ENCODE measurements at places on chromosomes 5 and 9.
A peak's percentile ranks its signal among the peaks of the same experiment; 100 is the strongest.

DNA sequence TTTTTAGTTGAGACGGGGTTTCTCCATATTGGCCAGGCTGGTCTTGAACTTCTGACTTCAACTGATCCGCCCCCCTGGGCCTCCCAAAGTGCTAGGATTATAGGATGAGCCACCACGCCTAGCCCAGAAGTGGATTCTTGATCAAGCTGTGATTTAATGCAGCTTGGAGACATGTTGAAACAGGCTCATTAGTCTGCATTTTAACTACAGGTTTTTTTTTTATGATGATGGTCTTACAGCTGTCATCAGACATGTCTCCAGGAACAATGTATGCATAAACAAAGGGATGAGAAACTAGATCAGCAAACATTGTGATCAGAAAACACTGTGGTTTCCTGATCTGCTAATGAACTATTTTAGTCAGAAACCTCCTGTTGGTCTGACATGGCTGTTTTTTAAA is 30.0 kb upstream of the PLPP1 start:
- no peak for DNase-seq

DNA sequence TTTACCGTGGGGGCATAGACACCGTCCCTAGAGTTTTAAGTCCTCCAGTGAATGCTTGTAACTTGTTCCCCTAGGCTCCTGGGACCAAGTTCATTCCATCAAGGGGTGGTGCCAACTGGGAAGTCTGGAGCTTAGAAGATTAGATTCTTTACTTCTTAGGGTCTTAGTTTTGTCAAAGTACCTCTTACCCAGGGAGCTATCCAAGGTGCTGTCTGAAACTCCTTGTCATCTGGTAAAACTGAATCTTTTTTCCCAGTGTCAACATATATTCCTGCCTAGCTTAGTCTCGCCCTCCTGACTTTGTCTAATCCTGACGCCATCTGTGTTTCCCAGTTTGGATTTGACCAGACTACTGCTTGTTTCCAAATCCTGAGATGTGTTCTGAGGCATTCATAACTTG is 41.6 kb downstream of the MAMDC2 start:
- peak; percentile 4 for DNase-seq

- DNase-seq, result peak; percentile 56
These were observed 240.7 kb upstream of the NREP start for GRCh38 chr5:111997711-111998110.

DNA sequence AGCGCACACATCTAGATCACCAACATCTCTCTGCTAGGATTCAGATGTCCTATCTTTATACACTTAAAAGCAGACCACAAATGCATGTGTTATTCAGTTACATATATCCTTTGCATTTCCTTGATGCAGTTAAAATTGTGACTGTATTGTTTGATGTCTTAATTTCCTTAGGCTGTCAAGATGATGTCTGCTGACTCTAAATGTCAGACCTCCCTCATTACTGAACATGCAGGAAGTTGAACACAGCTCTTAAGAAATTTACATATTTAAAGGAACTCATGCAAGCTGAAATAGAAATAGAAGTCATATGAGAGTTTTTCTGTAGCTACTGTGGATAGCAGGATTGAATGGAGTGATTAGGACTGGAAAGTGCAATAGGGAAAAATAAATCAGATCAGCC is 336.5 kb upstream of the SEMA6A start:
- no peak for DNase-seq

DNA sequence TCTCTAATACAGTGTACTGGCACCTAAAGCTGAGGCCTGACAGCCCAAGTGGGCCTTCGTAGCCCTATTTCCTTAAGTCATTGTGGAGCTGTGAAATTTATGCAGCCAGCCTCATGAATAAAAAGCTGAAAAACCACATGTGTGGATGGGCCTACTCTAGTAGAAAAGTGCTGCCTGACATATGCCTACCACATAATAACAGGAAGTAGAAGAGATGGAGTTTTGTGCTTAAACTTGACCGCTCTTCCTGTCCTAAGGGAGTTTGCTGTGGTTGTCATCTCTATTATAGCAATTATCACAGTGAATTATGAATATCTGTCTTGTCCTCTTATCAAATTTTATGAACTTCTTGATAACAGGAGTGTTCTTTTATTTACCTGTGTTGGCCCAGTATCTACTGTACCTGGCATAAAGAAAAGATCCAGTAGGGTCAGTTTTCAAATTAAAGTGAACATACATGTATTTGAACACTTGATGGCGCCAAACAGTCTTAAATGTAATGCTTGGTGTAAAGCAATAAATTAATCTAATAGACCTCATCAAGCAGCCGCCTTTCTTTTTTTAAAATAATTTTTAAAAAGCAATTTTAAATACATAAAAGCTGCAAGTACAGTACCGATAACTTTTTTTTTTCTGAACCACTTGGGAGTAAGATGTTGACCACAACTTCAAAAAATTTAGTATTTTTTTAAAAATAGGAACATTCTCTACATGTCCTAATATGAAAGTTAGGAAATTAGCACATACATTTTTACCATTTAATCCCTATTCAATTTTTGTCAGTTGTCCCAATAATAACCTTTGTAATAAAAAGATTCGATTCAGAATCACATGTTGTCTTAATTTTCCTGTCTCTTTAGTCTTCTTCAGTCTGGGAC is 51.0 kb downstream of the FKTN start:
- peak; percentile 61 for DNase-seq

- DNase-seq, result no peak
These were observed 51.9 kb upstream of the POU5F2 start for GRCh38 chr5:93793159-93793781.

DNA sequence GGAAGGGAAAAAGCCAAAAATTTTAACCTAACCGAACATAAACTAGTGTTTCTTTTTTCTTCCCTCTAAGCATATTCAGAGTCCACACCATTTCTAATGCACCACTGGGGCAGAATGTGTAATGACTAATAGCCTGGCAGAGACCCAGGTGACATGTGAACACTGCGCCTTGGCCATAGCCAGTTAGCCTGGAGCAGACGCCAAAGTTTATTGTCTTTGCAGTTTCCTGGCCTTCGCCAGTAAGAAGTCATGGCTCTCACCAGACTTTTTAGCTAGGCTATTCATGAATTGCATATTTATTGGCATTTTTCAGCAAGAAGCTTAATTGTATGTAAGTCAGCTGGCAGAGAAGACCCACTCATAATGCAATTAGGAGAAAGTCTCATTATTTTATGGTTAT is 182.8 kb upstream of the SLC27A6 start:
- no peak for DNase-seq

DNA sequence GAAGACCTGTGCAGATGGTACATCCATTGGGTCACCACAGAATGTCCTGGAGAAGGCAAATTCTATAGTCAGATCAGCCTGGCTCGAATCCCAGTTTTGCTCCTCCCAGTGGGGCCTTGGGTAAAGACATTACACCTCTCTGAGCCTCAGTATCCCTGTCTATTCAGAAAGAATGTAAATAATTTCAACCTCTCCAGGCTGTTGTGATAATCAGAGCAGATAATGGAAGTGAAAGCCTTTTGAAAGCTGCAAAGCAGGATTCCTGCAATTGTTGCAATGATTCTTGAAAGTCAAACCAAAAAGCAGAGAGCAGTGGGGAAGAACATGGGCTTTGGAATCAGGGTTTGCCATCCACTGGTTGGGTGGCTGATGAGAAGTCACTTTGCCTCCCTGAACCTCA is 63.2 kb downstream of the LHX2 start:
- no peak for DNase-seq

GRCh38 chr5:135426102-135427082 is 20.8 kb downstream of the DCANP1 start:
- peak; percentile 89 for DNase-seq

- no peak for DNase-seq
These were observed 12.5 kb upstream of the COL5A1 start for GRCh38 chr9:134629061-134629585.

- no peak for DNase-seq
These were observed 39.5 kb downstream of the LARP1 start for GRCh38 chr5:154794525-154795234.

Data from NB4 (cell line).